ENCODE measurements at places on chromosomes 12 and 14.

DNA sequence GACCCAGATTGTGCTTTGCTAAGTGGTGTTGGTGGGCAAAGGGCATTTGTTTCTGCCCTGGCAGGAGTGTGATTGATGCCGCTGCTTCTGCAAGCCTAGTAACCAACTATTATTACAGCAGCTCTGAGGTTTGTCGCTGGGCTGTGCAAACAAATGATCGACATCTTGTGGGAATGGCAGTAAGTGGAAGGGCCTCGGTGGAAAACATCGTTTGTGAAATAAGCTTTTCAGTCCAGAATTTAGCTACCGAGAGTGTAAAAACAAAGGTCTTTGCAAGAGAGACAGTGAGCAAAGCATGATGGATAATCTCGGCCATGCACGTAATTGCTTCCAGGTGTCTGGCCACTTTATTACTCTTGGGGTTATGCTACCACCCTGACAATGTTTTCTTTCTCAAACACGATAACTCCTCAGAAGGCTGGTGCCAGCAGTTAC, 397.7 kb upstream of the PRICKLE1 start:
- no peak for DNase-seq

- DNase-seq: peak; percentile 96
These were observed 65.4 kb downstream of the C14orf132 start for GRCh38 chr14:96104469-96105057.

GRCh38 chr12:7907009-7907408, 29.0 kb downstream of the SLC2A3 start:
- DNase-seq: peak; percentile 48

DNA sequence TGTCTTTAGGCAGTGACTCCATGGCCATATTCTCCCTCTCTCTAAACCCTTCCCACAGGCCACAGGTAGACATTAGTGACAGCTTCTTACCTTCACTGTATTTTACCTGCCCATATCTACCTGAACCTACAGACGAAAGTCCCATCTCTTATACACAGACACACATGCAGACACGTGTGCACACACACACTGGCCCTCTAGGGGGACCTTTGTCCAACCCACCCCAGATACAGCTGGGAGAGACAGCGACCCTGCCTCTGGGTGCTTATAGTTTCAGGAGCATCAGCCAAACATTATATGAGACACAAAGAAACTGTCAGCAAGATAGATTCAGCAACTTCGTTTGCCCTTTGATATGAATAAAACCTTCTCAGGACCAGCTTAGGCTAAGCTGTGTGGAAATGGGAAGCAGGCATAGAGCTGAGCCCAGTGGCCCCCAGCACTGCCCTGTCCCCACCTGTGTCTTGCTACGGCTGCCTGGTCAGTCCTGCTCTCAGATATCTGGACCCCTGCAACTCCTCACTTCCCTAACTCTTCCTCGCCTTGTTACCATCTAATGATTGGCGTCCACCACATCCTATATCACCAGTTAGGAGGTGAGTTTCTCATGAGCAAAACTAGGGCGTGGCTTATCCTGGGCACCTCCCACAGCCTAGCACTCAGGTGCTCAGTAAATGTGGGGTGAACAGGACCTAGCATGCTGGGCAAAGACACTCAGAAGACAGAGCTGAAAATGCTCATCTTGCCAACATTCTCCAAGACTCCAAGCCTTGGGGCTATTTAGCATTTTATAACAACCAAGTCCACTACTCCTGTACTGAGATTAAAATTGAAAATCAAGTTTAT, 12.0 kb upstream of the CD9 start:
- no peak for DNase-seq

DNA sequence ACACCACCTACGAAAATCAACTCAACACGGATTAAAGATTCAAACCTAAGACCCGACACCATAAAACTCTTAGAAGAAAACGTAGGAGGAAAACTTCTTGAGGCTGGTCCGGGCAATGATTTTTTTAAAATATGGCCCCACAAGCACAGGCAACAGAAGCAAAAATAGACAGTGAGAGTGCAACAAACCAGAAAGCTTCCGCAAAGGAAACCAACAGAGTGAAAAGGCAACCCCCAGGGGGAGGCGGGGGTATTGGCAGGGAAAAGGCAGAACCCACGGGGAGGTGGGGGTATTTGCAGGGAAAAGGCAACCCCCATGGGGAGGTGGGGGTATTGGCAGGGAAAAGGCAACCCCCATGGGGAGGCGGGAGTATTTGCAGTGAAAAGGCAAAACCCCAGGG, 20.5 kb upstream of the FBRSL1 start:
- DNase-seq: no peak

DNA sequence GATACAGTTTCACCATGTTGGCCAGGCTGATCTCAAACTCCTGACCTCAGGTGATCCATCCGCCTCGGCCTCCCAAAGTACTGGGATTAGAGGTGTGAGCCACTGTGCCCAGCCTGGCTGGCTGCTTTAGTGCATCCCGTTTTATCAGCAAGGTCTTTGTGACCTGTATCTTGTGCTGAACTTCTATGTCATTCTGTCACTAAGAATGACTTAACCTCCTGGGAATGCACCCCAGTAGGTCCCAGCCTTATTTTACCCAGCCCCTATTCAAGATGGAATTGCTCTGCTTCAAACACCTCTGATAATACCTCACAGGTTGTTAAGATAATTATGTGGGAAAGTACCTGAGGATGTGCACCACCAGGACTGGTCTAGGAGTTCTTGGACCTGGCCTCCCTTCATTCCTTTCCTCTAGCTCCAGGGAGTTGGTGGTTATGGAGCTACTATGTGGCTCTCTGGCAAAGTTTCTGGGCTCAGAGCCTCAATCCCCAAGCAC, 26.1 kb upstream of the JPH4 start:
- DNase-seq: no peak

- DNase-seq: no peak
These were observed 95.6 kb upstream of the E2F7 start for GRCh38 chr12:77160931-77161330.

DNA sequence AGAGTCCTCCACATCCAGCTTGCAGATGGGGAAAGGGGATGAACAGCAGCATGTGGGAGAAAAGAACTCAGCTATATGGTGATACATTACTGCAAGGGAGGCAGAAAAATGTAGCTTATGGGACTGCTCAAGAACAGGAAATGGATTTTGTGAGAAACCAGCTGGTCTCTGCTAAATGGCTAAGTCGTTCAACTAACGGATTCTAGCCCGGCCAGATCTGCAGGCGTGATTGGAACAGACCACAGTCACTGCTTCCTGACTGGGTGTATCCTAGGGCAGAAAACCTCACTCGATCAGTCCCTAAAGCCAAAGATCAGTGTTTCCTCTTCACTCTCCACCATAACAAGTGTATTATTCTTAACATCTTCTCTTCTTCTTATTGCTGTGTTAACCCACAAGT, 8.1 kb upstream of the PTGDR start:
- no peak for DNase-seq

GRCh38 chr12:120362516-120363273, 6.3 kb downstream of the MSI1 start:
- DNase-seq: peak; percentile 65

DNA sequence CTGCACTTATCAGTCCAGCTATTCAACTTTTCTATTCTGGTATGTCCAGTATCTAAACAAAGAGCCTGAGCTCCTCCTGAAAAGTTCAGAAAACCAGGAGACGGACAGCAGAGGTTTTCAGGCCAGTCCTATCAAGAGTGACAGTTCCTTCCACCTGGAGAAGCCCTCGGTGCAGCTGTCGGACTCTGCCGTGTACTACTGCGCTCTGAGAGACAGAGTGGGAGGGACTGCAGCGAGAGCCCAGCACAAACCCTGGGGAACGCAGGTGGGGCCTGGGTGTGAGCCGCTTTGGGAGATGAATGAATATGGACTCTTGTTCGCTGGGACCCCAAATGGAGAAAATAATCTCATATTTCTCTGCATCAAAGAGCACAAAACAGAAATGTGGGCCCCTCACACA, 329.8 kb upstream of the OR4E1 start:
- no peak for DNase-seq

DNA sequence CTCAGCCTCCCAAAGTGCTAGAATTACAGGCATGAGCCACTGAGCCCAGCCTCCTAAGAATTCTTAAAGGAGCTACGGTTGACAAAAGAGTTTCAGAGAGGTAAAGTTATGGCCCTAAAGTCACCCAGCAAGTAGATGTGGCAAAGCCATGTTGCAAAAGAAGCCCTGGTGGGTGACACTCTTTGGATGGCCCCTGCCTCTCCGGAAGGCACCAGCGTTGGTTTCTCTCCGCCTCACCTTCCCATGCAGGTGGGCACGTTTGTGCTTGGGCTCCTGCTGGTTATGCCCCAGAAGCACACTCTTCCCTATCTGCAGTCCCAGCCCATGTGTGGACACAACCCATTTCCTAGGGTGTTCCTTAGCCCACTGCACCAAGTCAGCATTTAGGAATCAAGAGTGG, 9.5 kb upstream of the SERPINA3 start:
- DNase-seq: no peak

- DNase-seq: no peak
These were observed 125.1 kb downstream of the ST8SIA1 start for GRCh38 chr12:22209422-22209821.

- no peak for DNase-seq
These were observed 107.5 kb downstream of the SPTSSA start for GRCh38 chr14:34354556-34354955.

Data from WERI-Rb-1 (cell line).